ENCODE measurements at places on chromosomes 1 and 21. TPM values are rescaled to one million over a fixed set of nuclear protein-coding genes. Genes with fewer than 3 reads are reported as not detected.

TBX19 gene
- total RNA-seq = 0.22 TPM

CADM3 gene
- under 0.01 TPM for total RNA-seq

TRNP1 gene
- total RNA-seq = 3.1 TPM

CFHR1 gene
- not detected for total RNA-seq

DNA sequence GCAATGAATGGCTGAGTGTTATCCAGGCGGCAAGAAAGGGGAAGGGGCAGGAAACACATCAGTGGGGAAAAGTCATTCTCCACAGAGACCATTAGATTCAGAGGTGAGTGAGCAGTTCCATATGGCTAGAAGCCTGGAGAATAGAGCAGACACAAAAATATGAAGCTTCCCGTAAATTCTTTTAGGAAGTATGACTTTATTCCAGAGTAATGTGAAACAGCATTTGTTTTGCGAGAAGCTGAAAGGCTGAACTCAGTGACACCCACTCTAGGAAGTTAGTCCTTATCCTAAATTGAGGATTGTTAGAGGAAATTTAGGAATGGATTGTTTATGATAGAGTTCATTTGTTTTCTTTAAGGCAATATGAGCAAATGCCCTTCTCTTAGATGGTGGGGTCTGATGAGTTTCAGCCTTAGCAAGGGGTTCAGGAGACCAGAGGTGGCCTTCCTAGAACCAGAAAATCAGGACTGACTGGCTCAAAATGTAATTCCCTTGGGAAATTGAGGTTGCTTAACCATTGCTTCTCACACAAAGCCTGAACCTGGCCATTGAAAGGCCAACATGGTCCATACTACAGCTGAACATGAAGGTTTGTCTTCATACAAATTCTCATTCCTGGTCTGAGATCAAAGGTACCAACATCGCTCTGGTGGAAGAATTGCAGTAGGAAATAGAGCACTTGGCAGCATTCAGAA is 167.5 kb downstream of the TPR start:
- DNase-seq = no peak

- DNase-seq = no peak
Observed at GRCh38 chr1:6468729-6469461, 2.9 kb upstream of the TNFRSF25 start.

- no peak for DNase-seq
Observed at GRCh38 chr1:152683846-152684245, 2.1 kb upstream of the LCE2B start.

GRCh38 chr1:50077273-50077672 is 31.4 kb upstream of the ELAVL4 start:
- DNase-seq = no peak

DNA sequence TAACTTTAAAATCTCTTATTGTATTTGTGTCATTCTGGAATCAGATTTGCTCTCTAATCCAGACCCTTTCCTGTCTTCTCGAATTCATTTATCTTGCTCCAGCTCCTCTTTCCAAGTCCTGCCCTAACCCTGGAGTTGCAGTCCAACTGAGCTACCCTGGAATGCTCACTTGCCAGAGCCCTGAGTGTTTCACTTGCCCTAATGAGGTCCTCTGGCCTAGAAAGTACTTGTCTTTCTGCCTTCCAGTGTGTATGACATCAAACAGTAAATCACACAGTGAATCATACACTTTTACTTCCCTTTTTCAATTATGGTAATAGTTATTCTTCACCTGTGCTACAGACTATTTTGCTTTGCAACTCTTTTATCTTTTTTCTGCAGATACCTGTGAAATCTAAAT is 96.9 kb downstream of the NEK7 start:
- peak; percentile 57 for DNase-seq

DNA sequence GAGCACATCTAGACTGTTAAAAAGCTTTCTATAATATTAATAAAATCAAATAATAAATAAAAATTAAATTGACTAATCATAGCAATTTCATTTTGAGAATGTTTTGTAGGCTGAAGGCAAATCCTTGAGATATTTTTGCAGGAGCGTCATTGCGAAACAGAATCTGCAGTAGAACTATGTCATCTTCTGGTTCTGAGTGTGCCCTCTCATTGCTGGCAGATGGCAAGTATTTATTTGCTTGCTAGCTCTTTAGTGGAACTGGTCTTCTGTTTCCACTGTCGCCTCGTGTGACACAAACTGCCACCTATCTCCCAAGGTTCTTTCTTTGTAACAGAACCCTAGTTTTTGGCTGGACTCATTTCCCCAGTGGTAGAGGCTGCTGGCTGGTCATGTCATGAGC is 19.0 kb upstream of the IRF2BP2 start:
- DNase-seq = no peak

GRCh38 chr1:41894101-41894807 is 24.5 kb downstream of the HIVEP3 start:
- no peak for DNase-seq

GRCh38 chr21:33622253-33622652 is 19.3 kb downstream of the CRYZL1 start:
- DNase-seq = no peak

GRCh38 chr21:25501462-25501861 is 105.8 kb downstream of the MRPL39 start:
- DNase-seq = no peak

DNA sequence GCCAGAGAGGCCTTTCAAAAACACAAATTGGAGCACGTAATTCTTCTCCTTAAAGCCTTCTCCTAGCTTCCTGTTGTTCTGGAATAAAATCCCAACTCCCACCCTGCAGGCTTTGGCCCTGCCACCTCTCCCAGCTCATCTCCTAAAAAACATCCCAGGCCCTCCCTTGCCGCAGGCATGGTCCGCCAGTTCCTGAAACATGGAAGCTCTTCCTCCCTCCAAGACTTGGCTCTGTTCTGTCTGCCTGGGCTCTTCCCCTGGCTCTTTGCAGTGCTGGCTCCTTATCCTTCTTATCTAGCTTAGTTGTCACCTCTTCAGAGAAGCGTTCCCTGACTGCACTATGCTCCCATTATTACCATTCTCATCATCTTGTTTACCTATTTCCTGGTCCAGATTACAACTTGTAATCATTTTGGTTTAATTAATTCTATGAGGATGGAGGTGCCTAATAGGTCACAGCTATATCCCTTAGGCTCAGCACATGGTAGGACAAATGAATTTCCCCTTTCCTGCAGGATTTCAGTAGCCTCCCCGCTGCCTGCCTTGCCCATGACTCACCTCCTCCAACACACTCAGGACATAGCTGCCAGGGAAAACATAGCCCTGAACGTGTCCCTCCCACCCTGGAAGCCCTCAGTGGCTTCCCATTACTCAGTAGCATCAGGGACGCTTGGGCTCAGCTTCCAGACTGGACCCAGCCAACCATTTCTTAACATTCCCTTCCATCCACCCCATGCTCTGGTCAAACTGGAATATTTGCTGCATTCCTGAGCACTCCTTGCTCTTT is 15.7 kb upstream of the IGSF21 start:
- DNase-seq = peak; percentile 9

GRCh38 chr1:180504186-180504585 is 1.8 kb upstream of the ACBD6 start:
- DNase-seq = no peak
